ENCODE measurements at places on chromosomes 7 and 10.

DNA sequence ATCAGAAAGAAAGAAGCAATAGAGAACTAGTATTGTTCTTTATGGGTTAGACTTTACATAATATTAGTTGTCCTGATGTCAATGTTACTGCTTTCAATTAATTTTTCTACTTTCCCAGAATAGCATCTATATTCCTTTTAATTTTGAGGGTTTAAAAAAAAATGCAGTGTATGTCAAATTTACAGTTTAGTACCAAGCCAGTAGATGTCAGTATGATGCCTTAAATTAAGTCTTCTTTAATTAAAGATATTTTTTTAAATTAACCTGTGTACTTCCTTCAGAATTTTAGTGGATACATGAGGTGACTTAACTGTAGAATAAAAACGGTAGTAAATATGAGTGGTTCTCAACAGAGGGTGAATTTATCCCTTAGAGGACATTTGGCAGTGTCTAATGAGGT, 35.2 kb upstream of the STOX1 start:
- no peak for DNase-seq

- DNase-seq, result peak; percentile 29
Measured at GRCh38 chr7:2092279-2092678, 140.5 kb downstream of the MAD1L1 start.

DNA sequence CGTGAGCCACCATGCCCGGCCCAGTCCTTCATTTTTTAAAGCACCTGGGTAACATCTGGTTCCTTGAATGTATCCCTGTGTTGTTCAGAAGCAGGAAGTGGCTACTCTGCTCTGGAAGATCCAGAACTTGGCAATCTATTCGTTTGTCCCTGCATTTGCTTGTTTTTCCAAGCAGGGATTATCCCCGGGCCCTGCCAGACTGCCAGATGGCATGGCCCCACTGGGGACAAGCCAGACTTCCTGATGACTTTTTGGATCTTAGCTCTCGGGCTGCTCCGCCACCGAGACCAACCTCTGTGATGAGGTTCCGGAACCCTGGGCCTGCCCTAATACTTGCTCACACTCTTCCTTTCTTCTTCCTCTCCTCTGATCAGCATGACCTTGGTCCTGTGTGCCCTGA, 496.7 kb downstream of the TYW1 start:
- no peak for DNase-seq

- no peak for DNase-seq
Measured at GRCh38 chr7:73786588-73786987, 16.5 kb upstream of the CLDN3 start.

GRCh38 chr7:45564886-45565455, 9.2 kb upstream of the ADCY1 start:
- no peak for DNase-seq

DNA sequence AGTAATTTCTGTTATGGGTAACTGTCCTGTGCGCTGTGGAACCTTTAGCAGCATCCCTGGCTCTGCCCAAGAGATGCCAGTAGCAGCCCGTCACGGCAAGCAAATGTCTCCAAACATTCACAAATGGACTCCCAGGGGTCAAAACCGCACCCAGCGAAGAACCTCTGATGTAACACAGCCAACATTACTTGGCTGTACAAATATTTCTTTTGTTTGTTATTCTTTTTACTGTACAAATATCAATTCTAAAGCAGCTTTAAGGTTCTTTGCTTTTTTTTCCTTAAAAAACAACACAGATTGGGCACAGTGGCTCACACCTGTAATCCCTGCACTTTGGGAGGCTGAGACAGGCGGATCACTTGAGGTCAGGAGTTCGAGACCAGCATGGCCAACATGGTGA, 182.5 kb downstream of the KMT2E start:
- DNase-seq, result no peak

DNA sequence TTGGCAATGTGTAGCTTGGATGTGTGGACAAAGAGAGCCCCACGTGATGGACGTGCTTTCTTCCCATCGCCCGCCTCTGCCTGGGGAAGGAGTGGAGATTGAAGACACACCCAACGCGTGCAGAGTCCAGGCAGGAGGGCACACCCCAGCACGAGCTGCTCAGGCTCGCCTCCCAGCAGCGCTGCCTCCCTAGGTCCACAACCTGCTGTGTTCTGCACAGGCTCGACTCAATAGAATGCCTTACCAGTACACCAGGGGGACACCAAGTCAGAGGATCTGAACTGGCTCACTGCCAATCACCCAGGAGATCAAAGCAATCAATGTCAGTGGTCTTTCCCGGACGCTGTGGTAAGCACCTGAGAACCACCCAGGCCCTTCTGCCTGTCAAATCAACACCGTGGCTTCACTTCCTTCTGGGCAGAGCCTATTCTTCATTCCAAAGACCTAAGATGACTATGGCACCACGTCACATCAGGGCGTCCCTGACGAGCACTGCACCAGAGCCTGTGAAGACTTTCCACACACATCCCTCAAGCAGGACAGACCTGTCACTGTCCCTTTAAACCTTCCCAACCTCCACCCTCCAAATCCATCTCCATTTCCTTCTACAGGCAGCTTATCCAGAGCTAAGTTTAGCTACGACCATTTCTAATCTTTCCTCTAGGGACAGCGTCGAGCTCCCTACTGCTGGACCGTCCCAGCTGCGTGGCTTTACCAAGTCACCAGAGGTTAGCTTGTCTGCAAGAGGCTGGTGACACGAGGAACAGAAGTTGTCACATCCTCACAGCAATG, 72.3 kb downstream of the AMZ1 start:
- peak; percentile 81 for DNase-seq

- no peak for DNase-seq
Measured at GRCh38 chr10:73968098-73968521, 29.8 kb upstream of the VCL start.

- no peak for DNase-seq
Measured at GRCh38 chr10:133401500-133401899, 7.5 kb downstream of the MTG1 start.

GRCh38 chr10:113487154-113487553, 65.7 kb upstream of the HABP2 start:
- DNase-seq, result no peak

DNA sequence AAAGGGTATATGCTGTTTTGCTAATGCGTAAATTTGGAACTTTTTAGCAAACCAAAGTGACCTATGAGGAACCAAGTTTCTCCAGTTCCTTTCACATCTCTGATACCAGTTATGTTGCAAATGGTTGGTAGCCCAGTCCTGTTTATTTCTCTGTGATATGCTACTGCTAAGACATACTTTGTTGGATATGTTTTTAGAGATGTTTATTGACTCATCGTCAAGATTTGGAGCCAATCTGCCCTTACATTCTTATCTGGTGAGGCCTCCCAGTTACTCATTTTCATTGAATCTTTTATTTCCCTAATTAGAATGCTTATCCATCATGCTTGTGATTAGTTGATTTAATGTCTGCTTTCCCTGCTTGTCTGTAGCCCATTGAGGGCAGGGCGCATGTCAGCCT, 58.9 kb downstream of the LRGUK start:
- no peak for DNase-seq

DNA sequence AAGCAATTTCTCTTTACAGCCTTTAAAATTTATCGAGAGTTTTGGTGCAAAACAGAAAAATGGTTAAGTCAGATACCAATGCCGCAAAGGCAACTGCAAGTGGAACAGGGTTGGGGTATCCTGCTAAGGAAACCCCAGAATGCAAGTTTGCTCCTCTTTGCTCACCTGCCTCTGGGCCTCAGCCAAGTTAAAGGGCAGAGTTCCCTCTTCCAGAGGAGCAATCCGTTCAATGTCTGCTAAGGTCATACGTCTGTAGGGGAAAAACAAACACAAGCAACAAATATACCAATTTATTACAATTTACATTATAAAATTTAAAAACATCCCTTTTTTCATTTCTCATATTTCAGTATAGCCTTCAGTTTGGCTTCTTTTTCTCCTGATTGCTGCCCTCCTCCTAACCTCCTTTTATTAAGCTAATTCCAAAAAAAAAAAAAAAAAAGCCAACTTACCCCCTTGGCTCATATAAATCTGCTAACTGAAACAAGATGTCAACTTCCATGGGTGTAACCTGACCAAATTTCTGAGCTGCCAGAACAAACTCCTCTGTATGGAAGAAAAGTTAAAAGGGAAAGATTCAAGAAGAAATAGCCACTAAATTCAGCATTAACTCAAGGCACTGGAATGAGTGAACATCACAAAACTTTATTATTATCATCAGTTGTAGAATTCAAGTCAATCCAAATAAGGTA, 132.6 kb downstream of the SLC25A13 start:
- DNase-seq, result no peak

GRCh38 chr7:8056439-8056838, 87.8 kb downstream of the GLCCI1 start:
- no peak for DNase-seq

DNA sequence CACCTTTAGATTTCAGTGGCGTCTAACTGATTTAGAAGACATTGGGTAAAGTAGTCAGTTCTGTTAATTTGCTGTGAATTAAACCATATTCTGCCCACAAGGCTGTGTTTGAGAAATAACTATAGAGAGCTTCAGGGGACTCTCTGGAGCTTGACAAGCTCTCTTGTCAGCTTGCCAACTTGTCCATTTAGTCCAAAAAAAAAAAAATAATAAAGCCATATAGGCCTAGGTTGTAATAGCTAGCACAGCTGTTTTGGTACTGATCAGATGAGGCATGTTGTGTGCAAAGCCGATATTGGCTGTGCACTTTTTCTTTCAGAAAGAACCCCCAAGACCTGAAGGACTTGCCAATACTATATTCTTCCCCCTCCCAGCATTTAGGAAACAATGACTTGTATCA, 20.2 kb upstream of the ZNF282 start:
- no peak for DNase-seq

DNA sequence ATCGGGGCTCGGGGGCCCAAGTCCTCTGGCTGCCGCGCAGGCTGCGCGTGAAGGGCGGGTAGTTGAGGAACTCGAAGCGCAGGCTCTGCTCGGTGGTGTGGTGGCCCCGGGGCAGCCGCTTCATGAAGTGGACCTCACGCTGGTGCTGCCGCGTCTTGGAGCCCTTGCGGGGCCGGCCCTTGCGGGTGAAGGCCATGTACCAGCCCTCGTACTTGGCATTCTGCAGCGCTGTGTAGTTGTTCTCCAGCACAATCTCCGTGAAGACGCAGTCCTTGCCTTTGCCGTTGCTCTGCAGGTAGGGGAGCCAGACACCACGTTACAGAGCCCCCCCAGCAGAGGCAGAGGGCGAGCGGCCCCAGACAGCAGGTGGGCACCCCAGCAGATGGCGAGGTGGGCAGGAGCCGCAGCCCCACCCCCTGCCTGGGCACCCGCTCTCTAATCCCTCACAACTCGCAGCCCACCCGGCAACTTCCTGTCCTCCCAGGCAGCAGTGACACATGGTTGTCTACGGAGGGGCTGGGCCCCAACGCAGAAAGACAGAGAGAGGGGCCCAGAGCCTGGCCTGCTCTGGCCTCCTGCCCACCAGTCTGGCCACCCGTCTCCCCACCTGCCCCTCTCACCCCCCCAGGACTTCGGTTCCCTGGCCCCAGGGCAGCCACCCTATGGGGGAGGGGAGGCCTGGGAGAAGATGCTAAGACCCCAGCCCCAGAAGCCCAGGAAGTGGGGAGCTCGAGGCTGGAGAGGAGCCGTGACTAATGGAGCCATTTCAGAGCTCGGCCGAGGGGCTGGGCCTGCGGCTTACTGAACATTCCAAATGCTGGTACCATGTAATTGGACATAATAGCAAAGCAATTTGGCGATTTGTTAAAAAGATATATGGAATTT, 5.3 kb downstream of the FGF8 start:
- no peak for DNase-seq

GRCh38 chr7:84535580-84536270, 341.1 kb upstream of the SEMA3A start:
- no peak for DNase-seq

- DNase-seq, result no peak
Measured at GRCh38 chr7:37198041-37198905, 250.4 kb downstream of the ELMO1 start.

GRCh38 chr7:24975172-24975571, 4.8 kb downstream of the OSBPL3 start:
- DNase-seq, result no peak

- no peak for DNase-seq
Measured at GRCh38 chr10:131145756-131146155, 165.8 kb downstream of the TCERG1L start.

DNA sequence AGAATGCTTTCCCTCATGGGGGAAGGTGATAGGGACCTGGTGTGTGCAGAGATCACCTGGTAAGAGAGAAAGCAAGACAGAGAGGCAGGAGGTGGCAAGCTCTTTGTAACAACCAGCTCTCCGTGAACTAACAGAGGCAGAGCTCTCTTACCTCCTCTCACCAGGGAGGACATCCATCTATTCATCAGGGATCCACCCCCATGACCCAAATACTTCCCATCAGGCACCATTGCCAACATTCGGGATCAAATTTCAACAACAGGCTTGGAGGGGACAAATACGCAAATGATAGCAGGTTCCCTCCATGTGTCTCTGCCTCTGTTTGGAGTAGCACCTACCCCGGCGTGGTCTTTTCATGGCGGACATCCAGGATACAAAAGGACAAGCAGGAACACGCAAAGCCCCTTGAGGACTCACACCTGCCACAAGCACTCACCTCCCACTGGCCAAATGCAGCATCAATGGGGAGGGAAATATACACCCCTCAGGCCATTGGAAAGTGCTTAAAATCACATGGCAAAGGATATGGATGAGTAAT, 431.2 kb upstream of the AUTS2 start:
- peak; percentile 87 for DNase-seq

DNA sequence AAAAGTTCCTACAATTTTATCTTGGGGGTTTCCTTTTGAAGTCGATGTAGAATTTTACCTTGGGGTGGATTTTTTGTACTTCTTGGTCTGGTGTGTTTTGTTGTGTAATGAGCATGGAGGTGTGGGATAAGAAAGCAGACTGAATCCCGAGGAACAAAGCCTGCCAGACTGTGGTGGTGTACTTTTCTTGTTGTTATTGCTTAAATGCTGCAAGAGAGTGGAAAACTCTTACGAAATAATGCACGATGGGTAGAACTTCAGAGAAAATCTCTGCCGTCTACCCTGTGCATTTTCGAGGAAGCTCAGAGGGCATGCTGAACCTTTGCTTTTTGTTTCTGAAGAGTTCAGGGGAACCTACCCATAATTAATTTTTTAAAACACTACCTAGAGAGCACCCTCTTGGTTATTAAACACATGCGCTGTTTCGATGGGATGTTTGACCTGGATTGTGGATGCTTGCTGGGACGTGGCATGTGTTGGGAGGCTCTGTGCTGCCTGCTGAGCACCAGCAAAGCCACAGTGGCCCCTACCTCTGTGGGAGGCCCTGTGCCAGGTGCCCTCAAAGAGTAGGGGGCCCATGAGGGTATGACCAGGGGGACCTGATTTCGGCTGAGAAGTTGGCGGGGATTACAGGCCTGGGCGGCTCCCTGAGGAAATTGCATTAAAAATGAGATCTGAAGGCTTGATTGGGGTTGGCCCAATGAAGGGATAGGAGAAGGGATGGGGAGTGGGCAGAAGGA, 94.1 kb downstream of the TCF7L2 start:
- no peak for DNase-seq

DNA sequence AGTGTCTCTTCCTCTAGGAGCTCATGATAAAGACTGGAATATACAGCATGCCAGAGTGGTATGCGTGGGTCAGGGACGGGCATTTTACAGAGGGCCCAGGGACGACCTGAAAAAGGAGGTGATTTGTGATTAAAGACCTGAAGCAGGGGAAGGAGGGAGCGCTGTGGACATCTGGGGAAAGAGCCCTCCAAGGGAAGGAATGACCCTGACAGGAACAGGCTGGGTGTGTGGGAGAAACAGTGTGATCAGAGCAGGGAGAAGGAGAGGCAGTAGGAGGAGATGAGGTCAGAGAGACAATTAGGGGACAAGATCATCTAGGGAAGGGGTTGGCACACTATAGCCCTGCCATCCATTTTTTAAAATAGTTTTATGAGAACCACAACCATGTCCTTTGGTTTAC, 3.4 kb upstream of the RASSF4 start:
- no peak for DNase-seq

Data from COR-L47 (cell line).